ENCODE measurements at places on chromosomes 12 and 14.

DNA sequence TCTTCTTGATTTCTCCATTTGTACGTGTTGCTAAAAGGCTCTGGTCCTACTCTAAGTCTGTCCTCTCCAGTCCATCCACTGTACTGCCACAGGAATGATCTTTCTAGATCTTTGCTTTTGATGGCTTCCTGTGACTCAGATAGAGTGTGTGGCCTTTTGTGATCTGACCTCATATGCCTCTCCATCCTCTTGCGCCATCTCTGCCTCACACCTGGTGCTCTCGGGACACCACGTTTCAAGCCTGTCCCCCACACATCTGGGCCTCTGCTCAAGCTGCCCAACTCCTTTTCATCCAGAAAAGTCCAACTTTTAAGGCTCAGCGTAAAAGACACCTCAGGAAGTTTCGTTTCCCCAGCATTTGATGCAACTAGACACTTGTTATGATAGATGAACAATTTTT lies 39.0 kb downstream of the DCAF4 start:
- DNase-seq: no peak

GRCh38 chr14:26597071-26597588 lies 703 bp downstream of the NOVA1 start:
- no peak for DNase-seq

DNA sequence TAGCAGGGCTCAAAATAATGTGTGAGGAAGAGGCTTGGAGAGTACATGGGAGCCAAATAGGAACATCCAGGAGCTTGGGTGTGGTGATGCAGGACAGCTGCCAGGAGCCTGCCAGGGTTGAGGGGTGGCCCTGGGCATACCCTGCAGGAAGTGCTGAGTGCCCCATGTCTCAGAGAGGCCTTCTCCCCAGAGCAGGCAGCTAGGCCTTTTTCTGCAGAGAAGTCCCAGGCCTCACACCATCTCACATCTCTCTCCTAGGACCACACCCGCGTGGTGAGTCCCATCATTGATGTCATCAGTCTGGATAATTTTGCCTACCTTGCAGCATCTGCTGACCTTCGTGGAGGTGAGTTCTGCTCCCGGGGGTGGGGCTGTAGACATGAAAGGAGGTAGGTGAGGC lies 66.9 kb downstream of the ERH start:
- DNase-seq: no peak

- no peak for DNase-seq
Measured at GRCh38 chr14:64502887-64503433, 678 bp downstream of the ZBTB25 start.

GRCh38 chr12:45243963-45244362 lies 28.1 kb downstream of the ANO6 start:
- DNase-seq: no peak

GRCh38 chr12:105705765-105706164 lies 375.3 kb downstream of the C12orf75 start:
- no peak for DNase-seq
